ENCODE measurements at places on chromosomes 3 and 15.

- H3K27me3 ChIP-seq: no peaks in the 10 kb centered on the region
- H3K4me1 ChIP-seq: no peaks in the 10 kb centered on the region
- no peak overlapping the region for H3K4me3 ChIP-seq
- H3K36me3 ChIP-seq: peaks cover 6% of the 10 kb centered on the region
- no peak for DNase-seq
- no peak overlapping the region for H3K27ac ChIP-seq
These were observed 53.9 kb downstream of the TMOD3 start for GRCh38 chr15:51883271-51883837.

DNA sequence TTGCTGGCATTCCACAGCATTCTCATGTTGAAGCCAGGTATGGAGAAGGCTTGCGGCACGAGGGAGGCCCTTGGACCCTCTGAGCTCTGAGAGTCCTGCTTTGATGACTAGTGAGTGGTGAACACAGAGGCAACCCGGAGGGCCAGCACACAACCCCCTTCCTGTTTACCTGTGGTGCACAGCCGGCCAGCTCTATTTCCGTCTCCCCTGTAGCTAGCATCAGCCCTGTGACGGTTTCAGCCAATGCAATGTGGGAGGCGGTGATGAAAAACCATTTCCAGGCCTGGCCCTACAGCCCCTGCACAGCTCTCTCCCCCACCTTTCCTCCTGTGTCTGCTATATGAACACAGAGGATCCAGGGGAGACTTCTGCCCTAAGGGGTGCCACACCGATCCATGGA lies 76.8 kb upstream of the KLHL25 start:
- no peak overlapping the region for H3K4me3 ChIP-seq
- no peaks in the 10 kb centered on the region for H3K27me3 ChIP-seq
- H3K27ac ChIP-seq: no peak overlapping the region
- no peaks in the 10 kb centered on the region for H3K36me3 ChIP-seq

DNA sequence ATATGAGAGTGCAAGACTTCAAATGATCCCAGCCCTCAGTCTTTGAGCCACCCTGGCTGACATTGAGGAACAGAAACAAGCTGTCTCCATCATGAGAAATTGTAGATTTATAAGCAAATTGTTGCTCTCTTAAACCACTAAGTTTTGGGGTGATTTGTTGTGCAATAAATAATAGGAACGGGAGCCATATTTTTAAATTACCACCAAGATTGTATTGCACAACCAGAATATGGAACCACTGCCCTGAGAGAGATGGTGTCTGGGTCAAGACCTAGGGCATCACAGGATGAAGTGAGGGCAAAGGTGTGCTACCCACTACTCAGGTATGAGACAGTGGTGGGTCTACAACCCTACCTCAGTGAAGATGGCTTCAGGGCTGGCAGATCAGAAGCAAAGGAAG lies 2.3 kb upstream of the CFAP92 start:
- no peaks in the 10 kb centered on the region for H3K27me3 ChIP-seq
- no peak for DNase-seq
- H3K27ac ChIP-seq: no peak overlapping the region

GRCh38 chr15:31335989-31336592 lies 9.5 kb downstream of the KLF13 start:
- DNase-seq: no peak
- peaks cover 6% of the 10 kb centered on the region for H3K36me3 ChIP-seq
- H3K4me1 ChIP-seq: peaks cover 98% of the 10 kb centered on the region
- H3K27ac ChIP-seq: no peak overlapping the region
- H3K27me3 ChIP-seq: no peaks in the 10 kb centered on the region

DNA sequence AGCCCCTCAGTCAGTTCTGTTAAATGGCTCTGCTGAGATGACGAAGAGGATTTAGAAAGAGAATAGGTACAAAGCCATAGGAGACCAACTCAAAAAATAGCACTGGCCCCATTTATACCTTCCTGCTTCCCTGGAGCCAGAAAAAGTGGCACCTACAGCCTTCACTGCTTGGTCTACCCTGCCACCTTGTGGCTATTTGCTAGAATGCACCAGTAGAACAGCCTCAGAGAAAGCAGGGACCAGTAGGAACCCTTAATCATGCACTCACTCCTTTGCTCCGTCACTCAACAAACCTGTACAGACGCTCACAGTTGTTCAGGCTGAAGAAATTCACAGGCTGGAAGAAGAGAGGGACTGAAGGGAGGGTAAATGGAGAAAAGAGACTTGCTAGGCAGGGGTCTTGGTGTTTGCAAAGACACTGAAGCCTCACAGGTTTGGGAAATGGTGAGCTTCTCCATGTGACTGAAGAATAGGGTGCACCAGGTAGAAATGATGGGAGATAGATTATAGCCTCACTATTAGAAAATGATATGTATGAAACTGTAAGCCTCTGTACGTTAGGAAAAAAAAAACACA lies 12.1 kb upstream of the RTP2 start:
- H3K27ac ChIP-seq: no peak overlapping the region
- no peaks in the 10 kb centered on the region for H3K27me3 ChIP-seq
- H3K36me3 ChIP-seq: no peaks in the 10 kb centered on the region
- H3K4me1 ChIP-seq: peaks cover 6% of the 10 kb centered on the region
- H3K4me3 ChIP-seq: no peak overlapping the region
- peak; percentile 66 for DNase-seq

GRCh38 chr3:66355997-66356396 lies 135.2 kb downstream of the SLC25A26 start:
- H3K4me3 ChIP-seq: no peak overlapping the region
- no peak overlapping the region for H3K27ac ChIP-seq
- no peak for DNase-seq
- no peaks in the 10 kb centered on the region for H3K27me3 ChIP-seq
- H3K36me3 ChIP-seq: no peaks in the 10 kb centered on the region

GRCh38 chr3:46407970-46408369 lies 911 bp downstream of the CCRL2 start:
- DNase-seq: no peak
- peak overlapping the region; percentile 75 for H3K27ac ChIP-seq
- no peaks in the 10 kb centered on the region for H3K27me3 ChIP-seq
- H3K4me1 ChIP-seq: peaks cover 12% of the 10 kb centered on the region
- H3K4me3 ChIP-seq: peak overlapping the region; percentile 57

- peak overlapping the region; percentile 49 for H3K27ac ChIP-seq
- H3K4me1 ChIP-seq: peaks cover 41% of the 10 kb centered on the region
These were observed 8.9 kb downstream of the MUC4 start for GRCh38 chr3:195802795-195803194.

DNA sequence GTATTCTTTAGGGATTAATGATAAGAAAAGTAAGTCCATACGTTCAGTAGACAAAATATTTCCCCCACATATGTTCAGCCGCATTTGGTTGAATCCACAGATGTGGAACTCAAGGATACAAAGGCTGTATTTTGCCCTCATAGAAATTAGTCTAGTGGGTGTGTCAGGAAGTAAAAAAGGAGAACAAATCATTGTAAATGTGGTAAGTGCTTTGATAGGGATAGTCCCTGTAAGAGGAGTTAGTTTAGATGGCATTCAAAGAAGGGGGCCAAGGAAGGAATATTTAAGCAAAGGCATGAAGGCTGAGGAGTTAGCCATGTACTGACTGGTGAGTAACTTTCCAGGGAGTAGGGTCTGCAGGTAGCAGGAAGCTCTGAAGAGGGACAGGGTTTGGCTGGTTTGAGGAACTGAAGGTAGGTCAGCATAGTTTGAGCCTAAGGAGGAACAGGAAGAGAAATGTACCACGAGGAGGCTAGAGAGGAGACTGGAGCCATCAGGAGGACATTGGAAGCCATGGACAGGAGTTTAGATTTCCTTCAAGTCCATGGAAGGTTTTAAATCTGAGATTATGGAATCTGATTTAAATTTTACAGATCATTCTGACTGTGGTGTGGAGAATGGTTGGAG lies 98.8 kb downstream of the MME start:
- H3K4me1 ChIP-seq: no peaks in the 10 kb centered on the region
- H3K4me3 ChIP-seq: no peak overlapping the region
- no peaks in the 10 kb centered on the region for H3K36me3 ChIP-seq
- H3K27me3 ChIP-seq: no peaks in the 10 kb centered on the region
- H3K27ac ChIP-seq: no peak overlapping the region

DNA sequence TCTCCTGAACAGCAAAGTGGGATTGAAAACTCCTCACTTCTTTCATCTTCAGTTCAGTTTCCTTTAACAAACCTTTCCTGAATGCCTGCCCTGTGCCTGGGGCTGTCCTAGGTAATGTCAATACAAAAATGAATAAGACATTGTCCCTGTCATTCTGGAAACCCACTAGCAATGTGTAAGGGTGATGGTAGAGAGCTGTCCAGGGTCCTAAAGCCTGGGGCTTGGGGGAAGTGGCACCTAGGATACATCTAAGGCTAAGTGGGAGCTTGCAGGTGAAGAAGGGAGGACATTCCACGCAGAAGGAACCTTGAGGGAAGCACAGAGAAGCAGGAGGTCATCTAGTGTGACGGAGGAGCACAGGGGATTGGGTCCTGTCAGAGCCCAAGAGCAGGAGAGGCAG lies 212.7 kb upstream of the PPP2R3A start:
- DNase-seq: no peak
- no peaks in the 10 kb centered on the region for H3K27me3 ChIP-seq
- H3K4me1 ChIP-seq: no peaks in the 10 kb centered on the region
- H3K36me3 ChIP-seq: no peaks in the 10 kb centered on the region
- no peak overlapping the region for H3K27ac ChIP-seq

GRCh38 chr15:100959066-100960050 lies 40.2 kb downstream of the LRRK1 start:
- H3K27me3 ChIP-seq: peaks cover 3% of the 10 kb centered on the region
- no peaks in the 10 kb centered on the region for H3K4me1 ChIP-seq
- H3K4me3 ChIP-seq: no peak overlapping the region
- no peak overlapping the region for H3K27ac ChIP-seq

DNA sequence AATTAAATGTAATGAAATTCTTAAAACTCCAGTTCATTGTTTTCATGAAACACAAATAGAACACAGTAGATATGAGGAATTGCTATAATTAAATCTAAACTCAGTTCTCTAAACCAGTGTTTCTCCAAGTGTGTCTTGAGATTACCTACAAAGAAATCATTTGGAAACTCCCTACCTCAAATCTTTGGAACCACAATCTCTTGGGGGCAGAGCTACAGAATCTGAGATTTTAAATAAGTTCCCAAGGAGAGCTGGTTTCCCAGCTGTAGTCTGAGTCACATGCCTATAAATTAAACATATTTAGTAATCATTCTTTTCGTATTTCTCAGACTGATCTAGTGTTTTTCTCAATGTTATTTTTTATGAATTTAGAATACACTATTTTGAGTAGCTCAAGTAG lies 17.0 kb upstream of the ACTC1 start:
- H3K4me1 ChIP-seq: no peaks in the 10 kb centered on the region
- no peak overlapping the region for H3K27ac ChIP-seq
- H3K4me3 ChIP-seq: no peak overlapping the region
- H3K36me3 ChIP-seq: no peaks in the 10 kb centered on the region

GRCh38 chr3:40329071-40329470 lies 19.6 kb downstream of the EIF1B start:
- no peak overlapping the region for H3K27ac ChIP-seq
- H3K4me3 ChIP-seq: no peak overlapping the region
- H3K27me3 ChIP-seq: no peaks in the 10 kb centered on the region
- no peaks in the 10 kb centered on the region for H3K4me1 ChIP-seq

GRCh38 chr3:186143250-186143649 lies 34.4 kb upstream of the ETV5 start:
- H3K36me3 ChIP-seq: no peaks in the 10 kb centered on the region
- no peak overlapping the region for H3K4me3 ChIP-seq
- DNase-seq: no peak

DNA sequence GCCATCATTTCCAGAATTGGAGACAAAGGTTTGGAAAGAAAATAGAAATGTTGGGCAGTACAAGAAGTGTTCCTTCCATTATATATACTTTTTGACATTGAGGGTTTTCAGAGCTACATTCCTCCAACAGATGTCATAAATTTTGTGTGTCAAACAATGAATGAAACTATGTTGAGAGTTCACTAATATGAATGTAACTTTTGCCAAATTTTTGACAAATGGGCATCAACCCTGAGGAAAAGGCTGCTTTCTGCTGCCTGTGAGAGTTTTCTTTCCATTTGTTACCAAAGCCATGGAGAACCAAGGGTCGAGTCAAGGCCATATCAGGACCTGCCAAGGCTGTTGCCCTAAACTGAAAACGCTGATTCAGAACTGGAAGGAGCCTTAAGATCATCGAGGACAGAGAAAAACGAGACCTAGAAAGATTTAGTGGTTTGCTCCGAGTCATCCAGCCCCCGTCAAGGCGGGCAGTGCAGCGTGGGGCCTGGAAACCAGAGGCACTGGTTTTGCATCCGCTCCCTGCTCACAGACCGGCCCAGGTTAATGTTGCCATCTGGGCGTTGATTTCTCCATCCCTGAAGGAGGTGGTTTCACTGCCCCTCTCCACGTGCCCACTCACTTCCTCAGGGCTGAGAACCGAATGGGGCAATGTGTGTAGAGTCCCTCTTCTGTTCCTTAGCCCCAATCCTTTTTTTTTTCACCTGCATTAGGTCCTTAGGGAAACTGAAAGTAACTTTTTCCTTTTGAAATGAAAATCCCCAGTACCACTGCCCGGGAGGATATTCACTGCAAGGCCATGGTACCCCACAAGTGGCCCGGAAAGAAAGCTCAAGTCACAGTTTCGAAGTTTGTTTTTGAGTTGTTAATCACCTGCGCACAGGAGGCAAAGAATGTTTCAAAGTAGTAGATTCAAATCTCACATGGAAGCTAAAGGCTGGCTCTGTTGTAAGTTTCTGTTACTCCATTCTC lies 32.8 kb downstream of the TPM1 start:
- H3K4me1 ChIP-seq: no peaks in the 10 kb centered on the region
- no peak overlapping the region for H3K4me3 ChIP-seq
- H3K27ac ChIP-seq: no peak overlapping the region
- no peak for DNase-seq

DNA sequence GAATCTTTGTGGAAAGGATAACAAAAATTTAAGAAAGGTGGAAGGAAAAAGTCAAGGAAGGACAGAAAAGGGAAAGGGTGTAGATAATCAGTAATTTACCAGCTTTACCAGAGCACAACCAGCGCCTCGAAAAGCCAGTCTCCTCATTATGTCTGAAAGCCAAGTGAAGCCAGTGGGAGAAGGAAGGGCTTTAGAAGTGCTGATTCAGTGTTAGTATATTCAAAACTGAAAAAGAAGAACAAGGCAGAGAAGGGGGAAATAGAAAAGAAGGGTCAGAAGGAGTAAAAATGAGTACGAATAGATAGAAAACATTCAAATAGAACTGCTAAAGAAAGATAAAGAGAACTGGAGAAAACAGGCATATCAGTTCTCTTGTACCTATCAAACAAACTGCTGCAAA lies 4.1 kb downstream of the PBRM1 start:
- H3K4me1 ChIP-seq: peaks cover 31% of the 10 kb centered on the region
- peaks cover 26% of the 10 kb centered on the region for H3K36me3 ChIP-seq
- H3K4me3 ChIP-seq: no peak overlapping the region
- H3K27ac ChIP-seq: peak overlapping the region; percentile 45

- no peaks in the 10 kb centered on the region for H3K36me3 ChIP-seq
- H3K4me1 ChIP-seq: no peaks in the 10 kb centered on the region
- H3K27me3 ChIP-seq: no peaks in the 10 kb centered on the region
These were observed 147.0 kb upstream of the KCNMB2 start for GRCh38 chr3:178389258-178389657.

GRCh38 chr3:108623504-108623903 lies 34.0 kb downstream of the DZIP3 start:
- H3K4me1 ChIP-seq: no peaks in the 10 kb centered on the region
- no peaks in the 10 kb centered on the region for H3K27me3 ChIP-seq
- H3K4me3 ChIP-seq: no peak overlapping the region
- H3K36me3 ChIP-seq: no peaks in the 10 kb centered on the region

GRCh38 chr3:53837331-53837730 lies 8.9 kb downstream of the CHDH start:
- no peak overlapping the region for H3K27ac ChIP-seq
- H3K4me1 ChIP-seq: no peaks in the 10 kb centered on the region
- no peaks in the 10 kb centered on the region for H3K36me3 ChIP-seq
- no peak for DNase-seq
- H3K27me3 ChIP-seq: no peaks in the 10 kb centered on the region
- H3K4me3 ChIP-seq: no peak overlapping the region
